8988T (cell line): ENCODE measurements at places on chromosomes 1 and 21.

GRCh38 chr1:11279630-11280029 is 6.6 kb downstream of the UBIAD1 start:
- DNase-seq: no peak

- DNase-seq: peak; percentile 89
Measured at GRCh38 chr1:1080122-1080757, 6.1 kb upstream of the RNF223 start.

- no peak for DNase-seq
Measured at GRCh38 chr1:42670425-42670824, 11.8 kb upstream of the YBX1 start.

DNA sequence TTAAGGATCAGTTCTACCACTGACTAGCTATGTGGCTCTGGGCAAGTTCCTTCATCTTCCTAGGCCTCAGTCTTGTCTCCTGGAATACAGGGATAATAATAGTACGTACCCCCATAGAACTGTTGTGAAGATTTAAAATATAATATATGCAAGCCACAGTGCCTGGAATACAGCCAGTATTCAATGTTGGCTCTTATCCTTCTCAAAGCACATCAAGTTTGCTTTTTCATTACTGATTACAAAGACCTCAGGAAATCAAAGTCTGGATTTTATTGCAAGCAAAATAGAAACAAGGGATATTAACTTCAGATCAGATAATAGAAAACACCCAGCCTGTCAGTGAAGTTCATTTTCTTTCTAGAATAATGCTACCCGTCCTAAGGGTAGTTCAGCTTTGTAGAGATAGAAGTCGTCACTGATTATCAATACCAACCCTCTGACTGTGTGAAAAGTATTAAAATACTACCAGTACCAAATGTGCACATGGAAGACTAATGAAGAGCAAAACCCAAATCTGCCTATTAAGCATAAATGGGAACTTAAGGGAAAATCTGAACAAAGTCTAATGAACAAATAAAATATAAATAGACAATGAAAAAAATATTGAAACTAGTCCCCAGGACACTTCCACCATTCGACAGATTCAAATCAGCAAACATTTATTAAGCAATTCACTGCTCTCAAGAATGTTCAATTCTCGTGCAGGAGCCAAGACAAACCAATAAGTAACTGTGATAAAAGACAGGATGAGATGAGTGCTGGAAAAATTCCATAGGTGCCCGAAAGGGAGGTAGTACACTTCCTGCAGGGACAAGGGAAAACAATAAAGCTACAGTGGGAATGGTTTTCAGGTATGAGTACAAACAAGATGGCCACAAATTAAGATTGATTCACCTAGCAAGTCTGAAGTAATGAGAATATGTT is 206.2 kb downstream of the SMYD3 start:
- no peak for DNase-seq

- DNase-seq: peak; percentile 87
Measured at GRCh38 chr1:153922972-153923925, at the start of gene GATAD2B. Gene GATAD2B (minus strand): TSS chr1:153922972. CDS start chr1:153828347, 94,625 bp downstream.

GRCh38 chr1:11693024-11693590 is 1.6 kb downstream of the DRAXIN start:
- peak; percentile 66 for DNase-seq

GRCh38 chr1:6113116-6113515 is 67.0 kb downstream of the CHD5 start:
- no peak for DNase-seq

DNA sequence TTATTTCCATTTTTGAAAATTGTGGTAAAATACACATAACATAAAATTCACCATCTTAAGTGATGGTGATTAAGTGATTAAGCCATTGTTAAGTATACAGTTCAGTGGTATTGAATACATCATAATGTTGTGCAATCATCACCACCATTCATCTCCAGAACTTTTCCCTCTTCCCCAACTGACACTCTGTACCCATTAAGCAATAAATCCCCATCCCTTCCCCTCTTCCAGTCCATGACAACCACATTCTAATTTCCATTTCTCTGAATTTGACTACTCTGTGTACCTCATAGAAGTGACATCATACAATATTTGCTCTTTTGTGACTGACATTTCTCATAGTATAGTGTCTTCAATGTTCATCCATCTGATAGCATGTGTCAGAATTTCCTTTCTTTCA is 124.8 kb downstream of the DISC1 start:
- DNase-seq: no peak

GRCh38 chr21:34201001-34201400 is 127.6 kb downstream of the MRPS6 start:
- no peak for DNase-seq

GRCh38 chr1:58786184-58786926 is 2.5 kb upstream of the JUN start:
- no peak for DNase-seq

DNA sequence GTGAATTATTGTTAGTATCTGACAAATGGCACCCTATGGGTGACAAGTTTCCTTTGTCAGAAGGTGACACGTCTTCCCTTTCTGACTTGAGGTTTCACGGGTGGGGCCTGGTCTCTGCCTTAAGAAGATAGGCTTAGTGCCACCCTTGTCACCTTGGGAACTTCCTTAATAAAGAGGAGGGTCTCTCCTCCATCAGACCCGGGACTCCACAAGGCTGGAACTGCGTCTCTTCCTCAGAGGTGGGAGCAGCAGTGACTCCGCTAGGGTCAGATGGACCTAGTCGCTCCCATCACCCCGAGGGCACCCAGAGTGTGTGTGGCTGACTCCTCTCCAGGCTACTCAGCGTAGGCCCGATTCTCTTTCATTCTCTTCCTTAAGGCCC is 774 bp upstream of the WDTC1 start:
- DNase-seq: no peak

DNA sequence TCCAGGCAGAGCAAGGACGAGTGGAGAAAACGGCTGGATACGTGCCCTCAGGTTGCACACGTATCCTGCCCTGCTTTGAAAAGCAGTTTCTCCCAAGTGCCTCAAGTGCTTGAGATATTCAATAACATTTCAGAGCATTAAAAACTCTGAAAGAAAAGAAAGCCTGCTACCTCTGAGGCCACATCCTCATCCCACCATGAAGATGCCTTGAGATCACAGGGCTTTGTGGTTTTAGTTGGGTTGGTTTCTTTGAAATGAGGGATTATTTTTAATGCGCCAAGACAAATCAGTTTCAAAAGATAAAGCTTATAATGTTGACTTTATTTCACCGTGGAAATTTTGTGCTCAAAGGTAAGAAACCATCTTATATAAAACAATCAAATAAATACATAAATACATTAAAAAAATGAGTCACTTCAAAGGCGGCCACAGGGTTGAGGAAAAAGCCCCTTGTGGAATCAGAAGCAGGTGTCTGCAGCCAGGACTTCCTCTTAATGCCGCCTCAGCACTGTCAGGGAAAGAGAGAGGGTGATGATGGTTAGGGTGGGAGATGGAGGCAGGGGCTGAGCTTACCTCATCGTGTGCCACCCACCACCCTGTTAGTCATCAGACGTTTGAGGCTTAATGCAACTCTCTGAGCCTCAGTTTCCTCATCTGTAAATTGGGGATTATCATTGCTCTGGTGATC is 1.4 kb downstream of the NPPB start:
- DNase-seq: no peak

DNA sequence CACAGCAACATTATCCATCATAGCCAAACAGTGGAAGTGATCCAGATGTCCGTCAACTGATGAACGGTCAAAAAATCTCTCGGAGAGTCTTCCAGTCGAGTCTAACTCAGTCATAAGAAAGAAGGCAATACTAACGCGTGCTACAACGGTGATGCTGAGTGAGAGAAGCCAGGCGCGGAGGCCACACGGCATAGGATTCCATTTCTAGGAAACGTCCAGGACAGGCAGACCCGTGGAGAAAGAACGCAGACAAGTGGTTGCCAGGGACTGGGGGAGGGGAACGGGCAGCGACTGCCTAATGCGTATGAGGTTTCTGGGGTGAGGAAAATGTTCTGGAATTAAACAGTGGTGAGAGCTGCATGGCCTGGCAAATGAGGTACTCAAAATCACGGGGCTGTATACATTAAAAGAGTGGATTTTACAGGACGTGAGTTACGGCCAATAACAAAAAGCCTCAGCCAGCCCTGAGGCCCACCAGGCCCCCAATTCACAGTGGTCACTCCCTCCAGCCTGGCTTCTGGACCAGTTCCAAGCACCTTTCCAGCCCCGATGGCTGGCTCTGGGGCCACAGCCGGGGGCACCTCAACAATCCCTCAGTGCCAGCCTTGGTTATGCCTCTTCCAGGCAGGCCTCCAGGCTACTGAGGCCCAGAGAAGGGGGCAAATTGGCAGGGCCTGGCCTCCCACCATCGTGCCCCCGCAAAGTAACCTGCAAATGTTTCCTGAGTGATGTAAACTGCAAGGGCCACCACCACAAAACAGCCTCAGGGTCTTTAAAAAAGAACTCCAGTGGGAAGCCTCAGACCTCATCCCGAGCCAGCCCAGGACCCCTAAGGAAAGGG is 3.4 kb downstream of the WNT9A start:
- DNase-seq: no peak

GRCh38 chr1:109821831-109822745 is 58.4 kb upstream of the EPS8L3 start:
- DNase-seq: no peak

DNA sequence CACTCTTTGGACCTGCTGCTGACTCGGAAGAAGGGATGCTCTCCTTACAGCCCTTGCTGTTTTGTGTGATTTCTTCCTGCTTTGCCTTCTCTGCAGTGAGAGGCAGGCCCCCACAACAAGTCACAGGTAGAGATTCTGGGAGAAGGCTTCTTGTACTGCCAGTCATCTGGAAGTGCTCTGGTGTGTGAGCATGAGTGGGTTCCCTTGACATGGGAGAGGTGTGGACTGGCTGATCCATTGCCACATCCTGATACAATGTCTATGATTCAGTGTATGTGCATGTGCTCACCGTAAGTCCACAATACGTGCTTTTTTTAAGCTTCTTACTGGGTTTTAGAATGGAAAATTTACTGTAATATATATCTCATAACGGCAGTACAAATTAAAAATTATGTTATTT is 46.0 kb upstream of the PLA2G4A start:
- no peak for DNase-seq

DNA sequence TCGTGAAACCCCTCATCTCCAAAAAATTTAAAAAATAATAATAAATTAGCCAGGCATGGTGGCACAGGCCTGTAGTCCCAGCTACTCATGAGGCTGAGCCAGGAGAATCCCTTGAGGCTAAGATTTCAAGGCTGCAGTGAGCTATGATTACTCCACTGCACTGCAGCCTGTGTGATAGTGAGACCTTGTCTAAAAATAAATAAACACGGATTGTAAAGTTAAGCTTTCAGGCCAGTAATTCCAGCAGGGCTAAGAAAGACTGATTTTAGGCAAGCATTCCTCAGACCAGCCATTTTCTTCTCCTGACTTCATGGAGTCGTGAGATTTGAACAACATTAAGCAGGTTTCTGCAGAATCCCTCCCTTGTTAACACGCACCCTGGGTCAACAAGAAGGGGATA is 77.2 kb upstream of the EFHD2 start:
- DNase-seq: no peak

- DNase-seq: no peak
Measured at GRCh38 chr1:153786038-153786790, 11.0 kb downstream of the SLC27A3 start.

DNA sequence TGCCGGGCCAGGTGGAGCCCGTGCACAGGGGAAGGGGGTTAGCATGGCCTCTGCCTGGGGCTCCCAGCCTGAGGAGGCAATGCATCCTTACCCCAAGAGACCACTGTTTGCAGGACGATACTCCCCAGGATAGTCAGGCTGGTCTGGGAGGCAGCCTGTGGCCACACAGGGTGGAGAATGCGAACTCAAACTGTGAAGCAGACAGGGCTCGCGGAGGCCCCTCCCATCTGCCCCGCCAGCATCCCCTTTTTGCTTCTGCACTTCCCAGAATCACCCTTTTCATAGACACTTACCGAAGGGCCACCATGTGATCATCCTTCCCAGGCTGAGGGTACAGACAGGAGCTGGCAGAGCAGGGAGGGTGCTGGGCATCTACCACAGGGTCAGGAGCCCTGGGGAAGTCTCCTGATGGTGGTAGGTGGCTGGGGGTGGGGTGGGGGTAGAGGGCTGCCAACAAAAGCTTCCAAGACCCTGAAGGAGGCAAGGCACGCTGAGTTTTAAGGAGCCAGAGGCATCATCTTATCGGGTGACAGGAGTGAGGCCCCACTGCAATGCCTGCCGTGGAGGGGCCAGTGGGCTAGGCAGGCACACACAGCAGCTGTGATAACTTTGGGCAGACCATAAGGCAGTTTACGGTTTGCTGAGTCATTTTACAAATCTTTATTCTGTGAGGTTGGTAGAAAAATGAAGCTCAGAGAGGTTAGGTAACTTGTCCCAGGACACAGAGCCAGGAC is 31.3 kb upstream of the BTG2 start:
- DNase-seq: no peak

DNA sequence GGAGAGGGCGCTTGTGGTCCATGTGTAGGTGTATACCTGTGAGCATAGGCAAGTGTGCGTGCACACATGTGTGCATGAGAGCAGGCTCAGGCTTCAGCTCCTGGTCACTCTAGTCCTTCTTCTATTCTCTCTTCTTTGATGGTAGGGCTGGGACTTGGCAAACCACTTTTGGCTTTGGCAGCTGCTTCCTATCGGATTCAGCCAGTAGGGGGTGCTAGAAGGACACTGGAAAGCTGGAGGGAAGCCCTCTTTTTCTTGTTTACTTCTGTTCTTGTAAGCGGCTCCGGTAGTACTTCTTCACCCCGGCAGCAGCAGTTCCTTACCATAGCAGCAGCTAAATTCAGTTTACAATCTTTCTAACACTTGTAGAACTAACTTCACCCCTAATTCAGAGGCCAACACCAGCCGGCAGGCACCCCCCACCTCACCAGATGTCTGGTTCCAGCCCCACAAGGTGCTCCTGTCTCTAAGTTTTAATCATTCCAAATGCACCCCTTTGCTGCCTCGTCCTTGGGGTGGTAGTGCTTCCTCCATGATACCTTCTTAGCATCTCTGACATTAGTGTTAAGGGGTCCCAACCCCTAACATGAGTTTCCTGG is 25.1 kb downstream of the NENF start:
- peak; percentile 57 for DNase-seq

DNA sequence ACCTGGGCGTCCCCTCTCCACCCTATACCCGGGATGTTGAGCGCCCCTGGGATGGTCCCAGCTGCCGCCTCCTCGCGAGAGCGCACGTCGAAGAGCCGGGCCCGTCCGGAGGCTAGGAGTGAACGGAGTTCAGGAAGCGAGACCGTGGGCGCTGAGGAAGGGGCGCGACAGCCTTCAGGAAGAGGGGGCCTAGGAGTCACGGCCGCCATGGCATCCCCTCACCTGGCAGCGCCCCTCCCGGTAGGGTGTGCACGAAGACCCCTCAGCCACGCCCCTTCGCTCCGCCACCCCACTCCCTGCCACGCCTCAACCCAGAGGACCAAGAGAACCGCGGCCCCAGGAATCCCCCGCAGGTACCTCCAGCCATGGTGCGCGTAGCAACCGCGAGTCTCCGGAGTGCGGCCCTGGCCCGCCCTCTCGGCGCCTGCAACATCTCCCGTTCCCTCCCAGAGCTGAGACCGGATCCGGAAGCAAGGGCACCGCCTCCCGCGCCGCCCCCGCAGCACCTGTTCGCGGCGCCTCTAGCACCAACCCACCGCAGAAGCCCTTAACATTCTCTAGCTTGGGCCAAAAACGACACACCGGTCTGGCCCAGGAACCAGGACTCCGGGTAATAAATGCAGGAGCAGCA is at the start of gene TSTD1:
Gene TSTD1, minus strand, starts transcription at position 442 of the 631 bp plus-strand sequence. Its CDS starts 75 bp downstream, at position 367.
- DNase-seq: no peak

GRCh38 chr1:27099587-27100334 is 55.2 kb downstream of the SLC9A1 start:
- no peak for DNase-seq

- DNase-seq: no peak
Measured at GRCh38 chr1:244678697-244679096, 25.8 kb downstream of the DESI2 start.
